ENCODE measurements at places on chromosomes 12 and 14. TPM values are rescaled to one million over a fixed set of nuclear protein-coding genes. Genes with fewer than 3 reads are reported as not detected.

DNA sequence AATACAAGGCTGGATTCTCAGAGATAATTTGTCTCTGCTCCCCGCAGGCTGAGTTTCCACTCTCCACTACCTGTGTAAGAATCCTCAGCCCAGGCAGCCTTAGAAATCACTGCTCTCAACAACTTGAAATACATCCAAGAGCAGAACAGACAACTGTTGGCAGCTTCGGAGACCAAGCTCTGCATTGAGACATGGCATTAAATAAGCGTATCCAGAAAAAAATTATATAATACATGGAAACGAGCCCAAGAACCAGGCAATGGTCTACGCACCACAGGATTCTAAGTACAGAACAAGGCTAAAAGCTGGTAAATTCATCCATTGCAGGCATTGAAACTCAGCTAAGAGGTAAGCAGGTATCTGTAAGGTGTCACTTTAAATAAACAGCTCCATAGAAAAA lies 165.5 kb upstream of the DIO3 start:
- no peak for DNase-seq

GRCh38 chr14:22409006-22409405 lies 180.0 kb downstream of the DAD1 start:
- no peak for DNase-seq

DNA sequence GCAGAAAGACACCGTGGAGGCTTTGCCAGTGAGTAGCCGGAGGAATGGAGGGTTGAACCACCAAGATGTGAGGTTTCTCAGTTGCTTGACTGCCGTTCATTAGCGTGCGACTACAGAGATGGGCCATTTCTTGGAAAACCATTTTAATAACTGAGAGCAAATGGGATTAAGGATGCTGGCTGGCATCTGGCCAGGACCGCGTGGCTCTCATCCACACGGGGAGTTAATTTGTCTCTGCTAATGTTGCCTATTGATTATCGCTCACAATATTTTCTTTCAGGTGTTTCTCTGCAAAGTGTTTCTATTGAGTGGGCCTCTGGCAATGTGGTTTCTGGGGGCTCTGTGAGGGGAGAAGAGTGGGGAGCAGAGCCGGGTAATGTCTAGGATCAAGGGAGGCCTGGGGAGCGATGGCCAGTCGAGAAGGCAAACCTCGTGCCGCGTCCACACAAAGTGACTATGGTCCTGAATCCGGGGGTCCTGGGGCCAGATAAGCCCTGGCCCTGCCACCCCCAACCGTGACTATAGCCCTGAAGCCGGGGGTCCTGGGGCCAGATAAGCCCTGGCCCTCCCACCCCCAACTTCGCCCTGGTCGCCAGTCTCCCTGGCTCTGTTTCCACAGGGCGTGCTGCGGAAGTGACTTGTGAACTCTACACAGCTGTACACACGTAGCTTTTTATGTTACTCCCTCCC lies 110.6 kb downstream of the PRMT8 start:
- DNase-seq, result no peak

GRCh38 chr14:89186856-89187376 lies 230.1 kb downstream of the FOXN3 start:
- DNase-seq, result no peak

SERPINA1 gene
- total RNA-seq, result 26.1 TPM

- no peak for DNase-seq
Observed at GRCh38 chr14:75109877-75110276, 17.0 kb downstream of the NEK9 start.

DNA sequence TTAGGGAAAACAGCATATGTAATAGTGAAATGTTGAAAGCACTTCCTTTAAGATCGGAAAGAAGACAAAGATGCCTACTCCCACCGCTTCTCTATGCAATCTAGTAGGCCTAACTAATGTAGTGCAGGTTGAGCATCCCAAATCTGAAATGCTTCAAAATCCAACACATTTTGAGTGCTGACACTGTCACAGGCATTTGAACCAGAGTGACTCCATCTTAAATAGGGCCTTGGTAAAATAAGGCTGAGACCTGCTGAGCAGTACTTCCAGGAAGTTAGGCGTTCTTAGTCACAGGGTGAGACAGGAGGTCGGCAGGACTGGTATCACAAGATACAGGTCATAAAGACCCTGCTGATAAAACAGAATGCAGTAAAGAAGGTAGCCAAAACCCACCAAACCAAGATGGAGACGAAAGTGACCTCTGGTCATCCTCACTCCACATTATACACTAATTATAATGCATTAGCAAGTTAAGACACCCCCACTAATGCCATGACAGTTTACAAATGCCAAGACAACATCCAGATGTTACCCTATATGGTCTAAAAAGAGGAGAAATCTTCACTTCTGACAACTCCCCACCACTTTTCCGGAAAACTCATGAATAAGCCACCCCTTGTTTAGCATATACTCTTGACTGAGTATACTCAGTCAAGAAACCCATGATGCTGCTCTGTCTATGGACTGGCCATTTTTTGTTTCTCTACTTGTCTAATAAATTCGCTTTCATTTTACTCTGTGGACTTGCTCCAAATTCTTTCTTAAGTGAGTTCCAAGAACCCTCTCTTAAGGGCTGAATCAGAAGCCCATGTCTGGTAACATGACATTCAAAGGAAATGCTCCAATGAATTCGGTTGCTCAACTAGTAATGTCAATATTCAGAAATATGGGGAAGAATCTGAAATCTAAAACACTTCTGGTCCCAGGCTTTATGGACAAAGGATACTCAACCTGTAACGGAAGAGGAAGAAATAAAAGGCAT lies 47.1 kb upstream of the MTERF2 start:
- no peak for DNase-seq

- no peak for DNase-seq
Observed at GRCh38 chr12:80857311-80857710, 80.4 kb downstream of the LIN7A start.

DNA sequence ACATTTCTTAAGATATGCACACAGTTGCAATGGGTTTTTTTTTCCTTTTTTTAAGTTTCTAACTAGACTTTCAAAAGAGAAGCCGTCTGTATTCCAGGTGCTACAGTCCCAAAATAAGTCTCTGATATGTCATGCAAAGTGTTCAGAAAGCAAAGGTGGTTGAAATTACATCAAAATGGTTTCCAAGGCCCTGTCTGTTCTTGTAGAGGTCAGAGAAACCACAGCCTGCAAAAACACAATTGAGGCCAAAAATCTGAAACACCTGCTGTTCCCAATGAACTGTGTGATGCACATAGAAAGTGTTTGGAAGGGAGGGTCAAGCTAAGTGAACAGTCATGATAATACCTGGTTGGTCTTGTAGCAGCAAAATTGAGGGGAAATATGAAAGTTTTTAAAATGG lies 91.0 kb downstream of the VRK1 start:
- no peak for DNase-seq

DNA sequence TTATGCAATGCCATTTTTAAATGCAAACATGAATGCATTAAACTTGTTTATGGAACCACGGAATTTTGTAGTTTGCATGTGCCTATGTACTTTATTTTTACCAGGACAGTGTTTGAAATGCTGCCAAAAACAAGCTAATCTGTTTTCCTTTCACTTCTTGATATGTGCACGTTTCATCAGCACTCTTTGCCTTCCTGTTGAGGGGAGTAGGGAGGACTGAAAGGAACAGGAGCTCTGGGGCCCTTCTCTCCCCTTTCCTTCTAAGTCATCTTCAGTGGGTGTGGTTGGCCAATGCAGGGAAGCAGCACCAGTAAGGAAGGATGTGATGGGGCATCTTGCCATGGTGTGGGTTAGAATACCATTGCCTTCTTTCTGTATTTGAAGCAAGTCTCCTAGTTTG lies 12.1 kb upstream of the PPP4R4 start:
- DNase-seq, result no peak

KLRC3 gene
- not detected for total RNA-seq

GRCh38 chr14:104876251-104876699 lies 11.2 kb downstream of the CEP170B start:
- DNase-seq, result peak; percentile 63

All from Daoy (cell line).